Astrocyte (in vitro differentiated cells and primary cell): ENCODE measurements at places on chromosomes 2 and 18. TPM values are rescaled to one million over a fixed set of nuclear protein-coding genes. Genes with fewer than 3 reads are reported as not detected.
A peak's percentile ranks its signal among the peaks of the same experiment; 100 is the strongest.

SLC9A4 gene
- 0.07 and 0.09 TPM in 2 replicates for total RNA-seq

GPBAR1 gene
- total RNA-seq: 0.55 and 0.70 TPM in 2 replicates

ATP6V1B1 gene
- not detected in 2 replicates for total RNA-seq

DAW1 gene
- total RNA-seq: 0.75 and 0.86 TPM in 2 replicates

B3GNT7 gene
- 1.2 and 1.7 TPM in 2 replicates for total RNA-seq

SLC30A3 gene
- 0.16 and 0.34 TPM in 2 replicates for total RNA-seq

KCNIP3 gene
- total RNA-seq: 0.68 and 1.5 TPM in 2 replicates

DNA sequence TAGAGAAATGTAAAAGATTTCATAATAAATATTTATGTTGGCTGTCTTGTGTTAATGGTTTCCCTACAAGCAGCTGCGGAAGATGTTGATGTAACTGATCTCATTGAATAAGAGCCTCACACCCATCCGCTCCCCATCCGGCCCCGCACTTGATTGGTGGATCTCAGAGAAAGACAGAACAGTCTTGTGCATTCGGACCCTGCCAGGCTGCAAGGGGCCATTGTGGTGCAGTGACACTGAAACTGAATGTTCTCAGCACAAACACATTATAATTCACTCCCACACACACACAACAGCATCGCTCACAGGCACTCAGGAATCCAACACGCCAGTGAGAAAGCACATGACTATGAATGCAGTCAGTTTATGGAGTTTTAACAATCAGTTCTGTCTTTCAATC, 47.8 kb downstream of the PRELID3A start:
- no peaks in the 10 kb centered on the region for H3K27me3 ChIP-seq
- H3K36me3 ChIP-seq: peaks cover 10% of the 10 kb centered on the region
- DNase-seq: peak; percentile 21
- no peak overlapping the region for H3K27ac ChIP-seq

DNA sequence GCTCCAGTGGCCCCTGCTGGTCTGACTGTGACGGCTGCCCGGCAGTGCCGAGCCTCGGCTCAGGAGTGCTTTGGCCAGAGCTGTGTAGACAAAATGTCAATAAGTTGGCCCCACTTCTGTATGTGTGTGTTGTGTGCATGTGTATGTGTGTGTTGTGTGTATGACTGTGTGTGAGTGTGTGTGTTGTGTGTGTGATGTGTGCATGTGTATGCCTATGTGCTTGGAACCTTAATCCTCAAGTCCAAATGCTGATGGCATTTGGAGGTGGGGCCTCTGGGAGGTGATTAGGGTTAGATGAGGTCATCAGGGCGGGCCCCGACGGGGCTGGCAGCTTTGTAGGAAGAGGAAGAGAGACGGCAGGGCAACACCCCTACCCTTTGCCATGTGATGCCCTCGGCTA, 269.0 kb downstream of the DCDC2C start:
- DNase-seq: no peak
- H3K27me3 ChIP-seq: no peaks in the 10 kb centered on the region
- no peaks in the 10 kb centered on the region for H3K4me1 ChIP-seq
- no peaks in the 10 kb centered on the region for H3K36me3 ChIP-seq
- H3K4me3 ChIP-seq: no peak overlapping the region

DNA sequence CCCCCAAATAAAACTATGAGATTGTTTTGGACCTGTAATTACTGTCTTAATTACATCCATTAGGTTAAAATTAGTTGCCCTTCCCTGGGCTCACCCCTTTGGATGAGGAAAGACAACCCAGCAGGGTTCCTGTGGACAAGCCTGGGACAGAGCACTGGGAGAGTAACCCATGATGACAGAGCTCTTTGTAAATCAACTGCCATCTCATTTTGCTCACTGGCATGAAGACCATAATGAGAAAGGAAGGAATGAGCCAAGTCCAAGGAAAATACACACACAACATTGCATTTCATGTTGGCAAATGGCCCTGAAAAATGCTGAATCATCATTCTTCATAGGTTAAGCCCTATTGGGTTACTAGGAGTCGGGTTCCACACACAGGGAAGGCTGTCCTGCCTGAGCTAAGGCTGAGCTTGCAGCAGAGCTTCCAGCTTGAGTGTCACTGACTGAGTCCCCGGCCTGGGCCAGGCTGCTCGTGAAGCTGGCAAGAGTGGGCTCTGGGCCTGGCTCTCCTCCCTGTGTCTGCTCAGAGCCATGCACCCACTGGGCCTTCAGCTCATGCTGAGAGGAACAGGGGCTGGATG, 94.1 kb upstream of the ACAA2 start:
- H3K27ac ChIP-seq: no peak overlapping the region
- H3K36me3 ChIP-seq: no peaks in the 10 kb centered on the region
- peak; percentile 39 for DNase-seq
- H3K4me3 ChIP-seq: no peak overlapping the region

- no peak overlapping the region for H3K4me3 ChIP-seq
- no peaks in the 10 kb centered on the region for H3K36me3 ChIP-seq
- H3K27me3 ChIP-seq: no peaks in the 10 kb centered on the region
- no peak overlapping the region for H3K27ac ChIP-seq
These were observed 40.6 kb upstream of the RNU4ATAC start for GRCh38 chr2:121489911-121490583.

DNA sequence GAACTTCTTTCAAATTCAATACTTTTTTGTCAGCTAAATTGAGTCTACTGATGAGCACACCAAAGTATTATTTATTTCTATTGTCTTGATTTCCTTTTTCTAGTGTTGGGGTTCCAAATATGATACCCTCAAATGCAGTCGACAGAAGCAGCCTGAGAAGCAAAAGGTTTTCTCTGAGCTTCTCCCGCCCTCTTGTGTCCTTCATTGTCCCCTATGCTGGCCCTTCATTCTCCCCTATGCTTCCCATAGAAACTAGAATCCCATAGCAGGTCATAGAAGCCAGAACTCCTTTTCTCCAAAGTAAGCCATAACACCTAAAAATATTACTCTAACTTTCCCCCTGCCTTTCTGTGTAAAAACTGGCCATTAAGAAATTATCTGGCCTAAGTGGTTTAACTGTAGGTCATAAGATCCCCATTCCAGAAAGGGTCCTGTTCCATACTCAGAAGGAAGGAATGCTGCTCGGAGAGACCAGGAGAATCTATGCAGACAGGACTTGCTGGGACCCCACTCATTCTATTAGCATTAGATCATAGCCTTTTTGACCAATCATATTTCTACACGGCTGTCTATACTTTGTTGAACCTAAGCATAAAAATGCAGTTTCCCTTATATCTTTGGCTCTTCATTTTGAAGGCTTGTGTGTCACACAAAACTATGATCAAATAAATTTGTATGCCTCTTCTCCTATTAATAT, 764.6 kb upstream of the PKDCC start:
- DNase-seq: peak; percentile 34
- H3K4me1 ChIP-seq: no peaks in the 10 kb centered on the region
- no peaks in the 10 kb centered on the region for H3K36me3 ChIP-seq
- peak overlapping the region; percentile 52 for H3K27ac ChIP-seq
